NCI-H460 (cell line): ENCODE measurements at places on chromosomes 2 and 18.

DNA sequence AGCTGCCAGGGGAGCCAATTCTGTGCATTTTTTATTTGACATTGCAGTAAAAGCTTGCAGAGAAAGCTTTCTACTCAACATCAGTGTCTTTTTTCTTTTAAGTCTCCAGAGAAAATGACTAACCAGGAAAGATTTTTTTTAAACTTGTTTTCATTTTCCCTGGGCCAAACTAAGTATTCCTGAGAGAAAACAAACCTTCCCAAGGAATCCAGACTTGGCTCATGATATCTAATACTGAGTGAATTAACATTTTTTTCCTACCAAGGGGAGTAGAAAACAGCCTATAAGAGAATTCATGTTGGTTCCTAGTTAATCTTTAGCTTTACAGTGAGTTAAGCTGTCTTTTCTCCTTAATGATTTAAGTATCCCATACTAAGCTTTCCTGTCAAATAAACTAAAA is 46.7 kb downstream of the DAPL1 start:
- no peak for DNase-seq

DNA sequence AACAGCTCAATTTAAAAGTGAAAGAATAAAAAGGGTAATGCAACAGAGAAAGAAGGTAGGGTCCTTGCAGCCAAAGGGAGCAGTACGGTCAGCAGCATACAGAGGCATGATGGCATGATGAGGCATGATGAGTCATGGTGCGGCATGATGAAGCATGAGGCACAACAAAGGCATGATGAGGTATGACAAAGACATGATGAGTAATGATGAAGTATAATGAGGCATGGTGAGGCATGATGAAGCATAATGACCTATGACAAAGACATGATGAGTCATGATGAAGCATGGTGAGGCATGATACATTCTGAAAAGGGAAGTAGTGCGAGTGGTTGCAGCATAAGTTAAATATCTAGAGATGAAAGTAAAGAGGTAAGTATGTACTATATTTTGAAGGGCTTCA is 673.2 kb downstream of the TMEM182 start:
- DNase-seq, result peak; percentile 54

GRCh38 chr2:81542119-81542518 is 1237.6 kb upstream of the LRRTM1 start:
- no peak for DNase-seq

GRCh38 chr2:206064077-206064476 is 21.9 kb downstream of the INO80D start:
- no peak for DNase-seq

DNA sequence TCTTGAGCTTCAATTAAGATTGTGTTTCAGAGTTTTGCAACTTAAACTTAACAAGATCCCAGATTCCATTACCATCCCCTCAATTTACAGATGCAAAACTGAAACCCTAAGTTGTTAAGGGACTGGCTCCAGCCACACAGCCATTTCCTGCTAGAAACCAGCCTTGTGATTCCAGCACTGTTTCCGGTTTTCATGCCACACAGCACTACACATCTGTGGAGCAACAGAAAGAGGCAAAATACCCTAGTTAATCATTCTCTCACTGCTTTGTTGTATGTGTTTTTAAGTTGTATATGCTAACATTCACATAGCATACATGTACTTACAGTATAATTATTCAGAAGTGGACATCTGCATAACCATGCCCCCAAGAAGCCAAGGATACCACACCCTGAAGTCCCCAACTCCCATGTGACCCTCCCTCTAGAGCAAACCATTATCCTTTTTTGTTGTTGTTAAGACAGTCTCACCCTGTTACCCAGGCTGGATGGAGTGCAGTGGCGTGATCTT is 87.4 kb downstream of the MYO5B start:
- no peak for DNase-seq

DNA sequence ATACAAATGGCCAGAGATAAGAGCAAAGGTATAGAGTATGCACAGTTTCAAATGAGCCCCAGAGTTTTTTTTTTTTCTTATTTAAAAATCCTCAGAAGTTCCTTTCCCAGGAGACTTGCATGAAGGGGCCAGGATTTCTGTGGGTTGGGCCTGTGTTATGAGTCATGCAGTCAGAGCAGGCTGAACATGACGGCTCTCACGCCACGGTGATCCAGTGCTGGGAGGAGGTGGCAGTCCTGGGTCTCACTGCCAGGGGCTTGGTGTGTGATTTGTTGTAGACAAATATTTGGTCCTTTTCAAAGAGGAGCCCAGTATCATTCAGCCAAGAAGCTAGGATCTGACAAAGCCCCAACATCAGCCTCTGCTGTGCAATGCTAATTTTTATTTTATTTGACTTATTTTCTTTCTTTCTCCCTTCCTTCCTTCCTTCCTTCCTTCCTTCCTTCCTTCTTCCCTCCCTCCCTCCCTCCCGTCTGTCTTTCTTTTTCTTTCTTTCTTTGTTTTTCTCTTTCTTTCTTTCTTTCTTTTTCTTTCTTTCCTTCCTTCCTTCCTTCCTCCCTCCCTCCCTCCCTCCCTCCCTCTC is 10.4 kb upstream of the KCNE4 start:
- DNase-seq, result peak; percentile 95

DNA sequence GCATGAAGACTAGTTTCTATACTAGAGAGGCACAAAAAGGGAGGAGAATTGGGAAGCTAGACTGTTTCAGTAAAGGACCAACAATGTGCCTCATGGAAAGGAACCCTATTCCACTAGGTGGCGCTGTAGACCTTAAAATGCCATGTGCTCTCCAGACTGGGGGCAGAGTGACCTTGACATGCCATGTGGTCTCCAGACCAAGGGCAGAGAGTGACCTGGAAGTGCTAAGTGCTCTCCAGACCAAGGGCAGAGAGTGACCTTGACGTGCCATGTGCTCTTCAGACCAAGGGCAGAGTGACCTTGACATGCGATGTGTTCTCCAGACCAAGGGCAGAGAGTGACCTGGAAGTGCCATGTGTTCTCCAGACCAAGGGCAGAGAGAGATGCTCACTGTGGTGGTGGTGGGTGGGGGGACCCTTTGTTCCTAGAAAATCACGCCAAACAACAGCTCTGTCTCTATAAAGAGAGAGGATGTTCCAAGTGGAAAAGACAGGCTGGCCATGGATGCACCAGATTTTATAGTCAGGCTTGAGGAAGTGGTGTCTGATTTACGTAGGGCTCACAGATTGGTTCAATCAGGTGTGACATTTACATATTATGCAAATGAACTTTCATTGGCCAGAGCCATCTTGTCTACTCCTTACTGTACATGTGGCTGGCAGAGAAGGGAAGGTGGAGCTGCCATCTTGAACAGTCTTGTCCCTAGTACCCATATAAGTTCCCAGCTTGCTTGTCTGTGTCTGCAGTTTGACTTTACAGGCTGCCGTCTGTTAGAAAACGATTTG is 344.0 kb upstream of the DDX18 start:
- DNase-seq, result peak; percentile 20

GRCh38 chr2:181281206-181281832 is 175.9 kb upstream of the ITGA4 start:
- DNase-seq, result no peak

DNA sequence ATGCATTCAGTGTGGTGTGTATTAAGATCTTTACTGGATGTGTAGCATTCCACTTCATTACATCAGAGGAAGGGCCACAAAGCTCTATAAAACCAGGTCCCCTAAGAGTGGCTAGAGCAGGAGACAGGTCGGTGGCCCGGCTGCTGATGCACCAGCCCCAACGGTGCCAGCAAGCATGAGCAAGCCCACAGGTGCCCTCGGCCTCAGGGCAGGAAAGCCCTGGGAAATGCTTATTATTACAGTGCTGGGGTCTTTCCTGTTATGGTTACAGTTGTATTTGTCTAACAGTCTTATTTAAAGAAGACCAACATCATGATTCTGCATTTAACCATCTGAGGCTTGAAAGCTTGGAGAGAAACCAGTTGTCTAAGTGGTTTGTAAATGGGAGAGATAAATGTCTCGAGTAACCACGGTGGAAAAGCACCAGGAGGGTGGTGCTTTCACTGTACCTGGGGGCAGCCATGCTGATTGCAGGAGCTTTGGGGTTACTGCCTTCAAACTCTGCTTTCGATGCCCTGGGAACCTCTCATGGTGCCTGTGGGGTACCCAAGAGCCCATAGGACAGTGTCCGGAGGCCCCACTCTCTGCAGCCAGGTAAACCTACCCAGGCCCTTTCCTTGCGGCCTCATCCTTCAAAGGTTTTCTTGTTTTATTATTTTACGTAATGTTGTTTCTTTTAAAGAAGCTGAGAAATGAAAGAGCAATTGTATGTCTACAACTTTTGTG is 133.1 kb downstream of the SH3RF3 start:
- no peak for DNase-seq

DNA sequence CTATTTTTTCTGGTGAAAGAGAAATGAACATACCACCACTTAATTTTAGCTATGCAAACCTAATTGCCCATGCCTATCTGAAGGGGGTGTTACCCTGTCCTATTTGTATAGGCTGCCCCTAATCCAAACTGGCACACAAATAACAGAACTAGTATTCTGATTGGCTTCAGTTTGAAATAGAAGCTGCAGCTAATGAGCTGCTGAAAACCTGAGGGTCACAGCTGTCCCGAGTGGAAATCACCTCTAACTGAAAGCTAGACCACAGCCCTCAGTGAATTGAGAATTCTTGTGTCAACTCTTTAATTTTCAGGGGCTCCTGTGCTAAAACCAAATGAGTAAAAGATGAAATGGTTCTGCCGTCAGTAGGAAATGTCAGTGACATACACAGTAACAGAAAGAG is 28.7 kb downstream of the CCDC141 start:
- no peak for DNase-seq

- no peak for DNase-seq
Measured at GRCh38 chr2:43306197-43306596, 79.8 kb upstream of the ZFP36L2 start.

DNA sequence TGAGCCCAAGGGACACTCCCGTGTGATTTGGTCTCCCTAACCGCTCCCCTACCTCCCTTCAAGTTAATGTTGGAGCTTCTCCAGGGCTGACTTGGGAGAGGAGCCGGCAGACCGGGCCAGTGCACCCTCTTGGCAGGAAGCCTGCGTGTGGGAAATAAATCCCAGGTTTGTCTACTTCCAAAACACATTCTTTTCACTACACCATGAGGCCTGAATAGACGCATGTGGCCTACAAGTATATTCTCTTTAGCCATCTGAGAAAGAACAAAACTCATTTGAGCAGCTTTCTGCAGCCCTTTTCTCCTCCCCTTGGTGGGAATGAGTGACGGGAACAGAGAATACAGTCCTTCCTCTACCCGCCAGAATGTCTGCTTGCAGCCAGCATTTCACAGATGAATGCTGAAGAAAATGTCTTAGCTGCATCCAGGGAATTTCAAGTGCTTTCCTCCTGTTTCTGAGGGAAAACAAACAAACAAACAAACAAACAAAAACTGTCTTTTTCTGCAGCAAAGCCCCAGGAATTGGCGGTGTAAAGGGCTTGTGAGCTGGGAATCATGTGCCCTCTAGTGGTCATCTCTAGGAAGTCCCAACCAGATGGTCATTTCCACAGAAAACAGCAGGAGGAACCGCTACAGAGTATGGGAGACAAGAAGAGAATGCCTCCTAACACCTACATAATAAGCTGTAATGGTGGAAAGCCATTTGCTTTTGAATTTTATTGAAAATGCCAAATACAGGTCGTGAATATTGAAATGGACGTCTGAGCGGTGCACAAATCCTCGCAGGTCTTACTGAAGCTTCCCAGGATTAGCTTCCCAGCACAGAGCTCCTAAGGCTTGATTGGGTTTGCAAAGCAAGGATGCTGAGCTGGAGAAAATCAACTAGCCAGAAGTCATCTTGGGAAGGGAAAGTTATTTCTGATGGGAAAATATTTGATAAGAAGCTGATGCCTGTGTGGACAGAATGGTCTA is 41.2 kb upstream of the DAPL1 start:
- peak; percentile 69 for DNase-seq

DNA sequence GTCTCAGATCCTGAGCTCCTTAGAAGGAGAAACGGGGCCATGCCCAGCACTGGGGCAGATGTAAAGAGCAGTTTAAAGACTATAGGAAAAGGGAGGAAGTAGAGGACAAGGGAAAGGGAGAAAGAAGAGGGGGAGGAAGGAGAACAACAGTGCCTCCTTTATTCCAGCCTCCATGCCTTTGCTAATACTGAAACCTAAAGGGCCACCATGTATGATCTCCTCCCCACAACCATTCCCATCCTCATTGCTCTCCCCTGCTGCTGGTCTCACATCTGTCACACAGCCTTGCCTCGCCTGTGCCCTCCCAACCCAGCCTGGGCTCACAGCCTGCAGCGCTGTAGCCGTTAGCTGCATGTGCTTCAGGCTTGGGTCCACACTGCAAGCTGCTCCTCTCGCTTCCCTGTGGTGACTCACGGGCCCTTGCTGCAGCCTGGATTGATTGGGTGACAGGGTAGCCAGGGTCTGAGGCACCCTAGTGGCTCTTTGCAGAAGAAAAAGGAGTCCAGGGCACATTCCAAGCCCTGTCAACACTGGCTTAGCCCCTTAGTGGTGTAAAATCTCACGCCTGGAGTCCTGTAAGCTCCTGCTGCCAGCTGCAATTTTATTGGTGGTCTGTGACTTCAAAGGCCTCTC is 281.9 kb downstream of the SRBD1 start:
- no peak for DNase-seq

DNA sequence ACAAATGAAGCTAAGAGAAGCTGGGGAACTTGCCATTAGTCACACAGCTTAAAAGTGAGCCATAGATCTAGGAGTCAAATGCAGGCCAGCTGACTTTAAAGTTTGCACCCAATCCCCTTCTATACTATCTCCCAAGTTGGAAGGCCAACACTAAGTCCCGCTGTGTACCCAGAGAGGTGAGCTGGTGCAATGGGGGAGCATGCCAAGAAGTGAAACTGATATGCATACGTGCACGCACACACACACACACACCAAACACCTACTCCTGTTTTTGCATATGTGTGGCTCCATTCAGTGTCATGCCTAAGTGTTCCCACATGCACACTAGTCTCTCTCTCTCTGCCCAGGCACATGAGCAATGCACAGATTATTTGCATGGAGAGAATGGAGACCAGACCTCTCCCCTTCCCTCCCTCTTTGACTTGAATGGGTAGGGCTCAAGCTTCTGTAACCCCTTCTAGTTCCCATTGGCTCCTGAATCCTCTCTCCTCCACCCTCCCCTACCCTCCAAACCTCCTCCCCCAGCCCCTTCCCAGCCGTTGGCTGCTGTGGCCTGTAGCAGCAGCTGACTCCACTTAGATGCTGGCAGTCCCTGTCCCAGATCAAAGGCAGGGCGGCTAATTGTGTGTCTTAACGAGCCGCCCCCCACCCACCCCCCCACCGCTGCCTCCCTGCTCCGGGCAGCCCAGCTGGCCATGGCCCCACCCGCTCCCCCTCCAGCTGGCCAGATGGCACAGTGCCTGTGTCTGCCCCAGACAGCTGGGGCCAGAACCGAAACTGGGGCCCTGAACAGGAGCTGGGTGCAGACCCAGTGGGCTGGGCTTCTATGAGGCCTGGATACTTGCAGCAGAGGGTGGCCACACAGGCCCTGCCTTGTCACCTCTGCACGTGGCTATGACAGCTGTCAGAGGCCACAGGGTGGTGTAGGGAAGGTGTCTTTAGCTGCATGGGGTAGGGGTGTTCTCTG is 5.6 kb downstream of the WNT10A start:
- DNase-seq, result no peak

GRCh38 chr18:66564236-66564635 is 39.7 kb downstream of the CDH19 start:
- no peak for DNase-seq

GRCh38 chr18:23701544-23702064 is 12.4 kb downstream of the LAMA3 start:
- no peak for DNase-seq

GRCh38 chr2:145411493-145411892 is 891.6 kb upstream of the ZEB2 start:
- DNase-seq, result no peak
